ENCODE measurements at places on chromosomes 13 and 19.
A peak's percentile ranks its signal among the peaks of the same experiment; 100 is the strongest.

DNA sequence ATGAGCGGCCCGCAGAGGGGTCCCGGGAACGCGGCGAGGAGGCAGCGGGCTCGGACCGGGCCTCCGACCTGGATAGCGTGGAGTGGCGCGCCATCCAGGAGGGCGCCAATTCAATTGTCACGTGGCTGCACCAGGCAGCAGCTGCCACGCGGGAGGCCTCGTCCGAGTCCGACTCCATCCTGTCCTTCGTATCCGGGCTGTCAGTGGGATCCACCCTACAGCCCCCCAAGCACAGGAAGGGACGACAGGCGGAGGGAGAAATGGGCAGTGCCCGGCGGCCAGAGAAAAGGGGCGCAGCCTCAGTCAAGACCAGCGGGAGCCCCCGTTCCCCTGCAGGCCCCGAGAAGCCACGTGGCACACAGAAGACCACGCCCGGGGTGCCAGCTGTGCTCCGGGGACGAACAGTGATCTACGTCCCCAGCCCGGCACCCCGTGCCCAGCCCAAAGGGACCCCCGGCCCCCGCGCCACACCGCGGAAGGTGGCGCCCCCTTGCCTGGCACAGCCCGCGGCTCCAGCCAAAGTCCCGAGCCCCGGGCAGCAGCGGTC is 10.7 kb downstream of the C19orf25 start:
- no peak for DNase-seq

DNA sequence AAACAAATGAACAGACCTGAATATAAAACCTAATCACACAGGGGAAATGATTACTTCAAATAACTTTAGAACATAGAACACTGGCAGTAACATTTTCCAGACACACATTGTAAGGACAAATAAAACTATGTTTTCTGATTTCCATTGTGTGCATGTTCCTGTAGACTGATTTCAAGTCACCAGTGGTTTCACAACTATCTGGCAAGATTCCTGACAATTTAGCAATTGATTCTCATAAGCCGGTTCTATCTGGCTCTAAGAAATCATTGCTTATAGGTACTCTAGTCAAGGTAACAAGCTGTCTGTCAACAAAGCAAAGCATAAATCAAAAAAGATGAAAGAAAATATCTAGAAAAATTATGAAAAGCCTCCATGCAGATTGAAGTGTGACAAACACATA is 19.6 kb upstream of the PCCA start:
- no peak for DNase-seq

DNA sequence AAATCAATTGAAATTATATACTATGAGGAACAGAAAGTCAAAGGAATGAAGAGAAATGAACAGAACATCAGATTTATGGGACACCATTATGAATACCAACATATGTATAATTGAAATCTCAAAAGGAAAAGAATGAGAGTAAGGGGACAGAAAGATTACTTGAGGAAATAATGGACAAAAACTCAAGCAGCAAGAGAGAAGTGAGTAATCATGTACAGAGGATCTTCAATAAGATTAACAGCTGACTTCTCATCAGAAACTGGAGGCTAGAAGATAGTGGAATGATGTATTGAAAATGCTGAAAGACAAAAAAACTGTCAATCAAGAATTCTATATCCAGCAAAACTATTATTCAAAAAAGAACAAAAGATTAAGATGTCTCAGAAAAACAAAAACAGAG is 10.4 kb downstream of the MTUS2 start:
- DNase-seq, result no peak

- peak; percentile 77 for DNase-seq
Measured at GRCh38 chr19:33430674-33431277, 57.3 kb downstream of the CEBPG start.

- no peak for DNase-seq
Measured at GRCh38 chr13:101875717-101876393, 423.4 kb downstream of the ITGBL1 start.

GRCh38 chr19:39410831-39411080 is 1.7 kb upstream of the PLEKHG2 start:
- no peak for DNase-seq

DNA sequence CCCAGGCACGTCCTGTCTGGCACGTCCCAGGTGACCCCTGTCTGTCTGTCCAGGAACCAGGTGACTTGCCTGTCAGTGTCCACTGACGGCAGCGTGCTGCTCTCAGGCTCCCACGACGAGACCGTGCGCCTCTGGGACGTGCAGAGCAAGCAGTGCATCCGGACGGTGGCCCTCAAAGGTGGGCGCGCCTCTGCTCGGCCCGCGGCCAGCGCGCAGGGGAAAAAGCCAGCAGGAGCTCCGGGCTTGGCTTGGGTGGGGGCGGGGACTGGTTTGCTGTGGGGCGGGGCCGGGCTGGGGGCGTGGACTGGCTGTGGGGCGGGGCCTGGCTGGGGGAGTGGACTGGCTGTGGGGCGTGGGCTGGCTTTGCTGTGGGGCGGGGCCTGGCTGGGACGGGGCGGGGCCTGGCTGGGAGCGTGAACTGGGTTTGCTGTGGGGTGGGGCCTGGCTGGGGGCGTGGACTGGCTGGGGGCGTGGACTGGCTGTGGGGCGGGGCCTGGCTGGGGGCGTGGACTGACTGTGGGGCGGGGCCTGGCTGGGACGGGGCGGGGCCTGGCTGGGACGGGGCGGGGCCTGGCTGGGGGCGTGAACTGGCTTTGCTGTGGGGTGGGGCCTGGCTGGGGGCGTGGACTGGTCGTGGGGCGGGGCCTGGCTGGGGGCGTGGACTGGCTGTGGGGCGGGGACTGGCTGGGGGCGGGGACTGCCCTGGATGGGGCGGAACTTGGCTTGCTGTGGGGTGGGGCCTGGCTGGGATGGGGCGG is 7.2 kb downstream of the WDR18 start:
- DNase-seq, result peak; percentile 78

DNA sequence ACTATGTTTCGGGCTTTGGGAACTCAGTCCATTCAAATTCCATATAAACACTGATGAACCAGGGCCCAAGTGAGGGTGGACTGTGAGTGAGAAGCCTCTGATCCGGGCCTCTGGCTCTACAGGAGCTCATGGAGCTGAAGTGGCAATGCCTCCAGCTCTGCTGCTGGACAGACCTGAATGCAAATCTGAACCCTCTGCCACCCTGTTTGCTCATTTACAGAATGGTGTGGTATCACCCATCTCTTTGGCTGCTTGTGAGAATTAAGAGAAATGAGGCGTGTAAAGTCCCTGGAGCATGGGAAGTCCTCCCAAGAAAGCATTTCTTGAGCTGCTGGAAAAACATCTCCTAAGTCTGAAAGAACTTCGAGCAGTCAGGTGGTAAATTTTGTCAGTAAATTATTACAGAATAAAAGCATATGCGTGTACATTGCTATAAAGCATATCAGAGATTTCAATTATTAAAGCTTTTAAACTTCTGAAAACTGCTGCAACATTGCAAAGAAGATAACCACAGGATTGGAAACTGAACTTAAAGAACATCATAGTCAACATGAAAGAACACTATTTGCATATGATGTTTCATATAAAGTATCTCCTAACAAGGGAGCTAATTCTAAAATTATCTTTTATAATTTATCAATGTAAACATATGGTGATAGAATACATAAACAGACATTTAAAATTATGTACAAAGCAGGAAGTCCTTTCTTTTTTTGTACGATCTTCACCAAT is 369.0 kb downstream of the UQCRFS1 start:
- no peak for DNase-seq

DNA sequence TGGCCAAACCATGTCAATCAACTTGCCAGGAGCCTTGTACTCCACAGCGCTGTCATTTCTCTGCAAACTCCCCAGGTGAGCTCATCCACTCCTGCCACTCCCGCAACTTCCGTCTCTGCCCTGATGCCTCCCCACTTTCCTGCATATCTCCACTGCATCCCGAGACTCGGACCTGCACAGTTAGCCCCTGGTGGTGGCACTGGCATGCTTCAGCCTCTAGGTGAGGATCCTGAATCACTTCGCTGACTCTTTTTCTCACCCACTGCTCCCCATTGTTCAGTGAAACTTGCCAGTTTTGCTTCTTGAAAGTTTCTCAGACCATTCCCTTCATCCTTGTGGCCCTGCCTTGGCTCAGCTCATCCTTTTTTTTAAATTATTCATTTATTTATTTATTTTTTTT is 3.4 kb upstream of the CTU1 start:
- no peak for DNase-seq

- no peak for DNase-seq
Measured at GRCh38 chr19:17025991-17026658, 485 bp downstream of the CPAMD8 start.

GRCh38 chr19:30107251-30107650 is 165.2 kb downstream of the URI1 start:
- no peak for DNase-seq

DNA sequence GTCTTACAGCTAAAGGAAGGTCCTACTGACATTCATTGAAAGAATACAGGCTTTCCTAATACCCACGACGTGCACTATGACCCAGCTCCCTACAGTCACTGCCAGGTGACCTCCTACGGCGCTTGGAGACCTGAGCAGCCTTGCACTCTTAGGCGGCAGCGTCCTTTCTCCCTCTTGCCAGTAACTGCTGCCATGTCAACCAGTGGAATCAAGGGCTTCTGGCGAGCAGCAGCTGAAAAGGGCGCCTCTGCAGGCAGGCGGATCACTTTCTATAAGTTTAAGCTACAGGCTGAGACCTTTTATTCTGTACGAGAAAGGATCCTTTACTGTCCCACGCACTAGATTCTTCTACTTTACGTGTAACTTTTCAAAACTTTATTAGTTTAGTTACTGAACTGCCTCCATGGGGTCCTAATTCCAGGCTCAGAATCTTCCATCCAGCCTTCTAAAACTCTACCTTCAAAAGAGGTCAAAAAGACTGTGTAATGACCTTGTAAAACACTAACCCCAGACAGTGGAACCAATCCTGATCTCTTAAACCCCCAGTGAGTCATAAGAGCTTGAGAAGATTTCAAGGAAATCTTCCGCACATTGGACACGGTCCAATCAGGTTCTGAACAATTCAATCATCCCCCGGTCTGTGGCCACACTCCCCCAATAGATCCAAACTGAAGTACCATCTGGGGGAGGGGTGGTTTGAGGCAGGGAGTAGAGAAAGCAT is 1.9 kb downstream of the KCTD12 start:
- no peak for DNase-seq

DNA sequence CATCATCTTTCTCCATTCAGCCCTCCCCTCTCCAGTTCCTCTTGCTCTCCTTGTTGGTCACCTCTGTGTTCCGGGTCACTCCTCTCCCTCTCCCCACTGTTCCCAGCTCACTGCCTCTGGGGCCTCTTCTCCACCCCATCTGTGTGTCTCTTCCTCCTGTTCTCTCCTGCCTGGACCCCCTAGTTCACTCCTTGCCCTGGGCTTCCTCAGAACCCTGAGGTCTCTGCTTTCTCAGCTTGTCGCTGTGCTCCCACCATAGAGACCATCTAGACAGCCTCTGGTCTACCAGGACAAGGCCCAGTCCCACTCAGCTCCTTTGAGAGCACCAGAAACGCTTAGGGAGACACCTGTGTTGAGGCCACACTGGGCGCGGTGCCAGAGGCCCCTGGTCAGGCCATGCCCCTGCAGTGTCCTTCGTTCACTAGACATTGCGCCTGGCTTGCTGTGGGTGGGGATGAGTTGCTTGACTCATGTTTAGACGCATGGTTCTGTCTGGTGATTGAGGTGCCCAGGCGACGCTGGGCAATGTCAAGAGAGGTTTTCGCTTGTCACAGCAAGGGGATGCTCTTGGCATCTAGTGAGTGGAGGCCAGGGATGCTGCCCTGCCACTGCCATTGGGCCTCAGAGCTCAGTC is 4.8 kb downstream of the LENG9 start:
- DNase-seq, result no peak

DNA sequence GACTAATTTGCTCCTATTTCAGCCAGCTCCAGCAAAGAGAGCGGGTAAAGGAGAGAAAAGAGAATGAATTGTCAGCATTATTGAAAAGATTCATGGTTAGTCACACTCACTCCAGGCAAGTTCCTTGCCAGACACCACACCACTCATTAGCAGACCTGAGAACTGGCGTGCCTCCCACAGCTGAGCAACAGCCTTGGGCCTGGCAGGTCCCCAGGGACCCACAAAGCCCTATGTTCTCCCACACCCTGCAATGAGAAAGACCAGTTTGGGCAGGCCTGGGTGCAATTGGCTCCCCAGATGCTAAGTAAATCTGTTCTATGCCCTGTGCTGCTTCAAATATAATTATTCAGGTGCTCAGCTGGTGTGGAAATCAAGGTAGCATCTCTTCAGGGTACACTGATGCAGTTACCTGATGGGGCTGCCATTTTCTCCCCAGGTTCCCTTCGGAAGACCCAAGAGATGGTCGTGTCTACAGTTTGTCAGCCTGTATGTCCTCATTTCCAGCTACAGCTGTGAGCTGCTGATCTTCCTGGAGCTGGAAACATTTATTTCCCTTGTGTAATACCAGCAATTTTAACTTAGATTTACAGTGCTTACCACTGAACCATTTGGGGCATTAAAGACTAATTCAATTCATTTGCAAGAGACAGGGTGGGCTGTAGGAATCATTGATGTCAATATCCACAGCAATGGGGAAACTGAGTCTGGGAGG is 405.0 kb downstream of the COG6 start:
- peak; percentile 38 for DNase-seq

DNA sequence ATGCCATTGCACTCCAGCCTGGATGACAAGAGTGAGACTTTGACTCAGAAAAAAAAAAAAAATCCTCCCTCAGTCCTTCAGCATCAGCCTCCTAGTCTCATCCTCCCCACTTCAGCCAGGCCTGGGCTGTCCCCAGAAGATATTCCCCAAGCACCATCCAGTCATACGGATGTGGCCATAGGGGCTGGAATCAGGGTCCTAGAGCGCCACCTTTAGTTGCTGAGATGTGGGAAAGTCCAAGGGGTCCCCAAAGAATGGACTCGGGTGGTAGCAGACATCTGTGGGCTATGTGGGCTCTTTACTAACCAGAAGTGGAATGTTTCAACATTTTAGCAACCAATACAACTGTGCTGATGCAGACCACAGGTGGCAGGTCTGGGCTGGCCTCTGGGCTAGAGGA is 3.1 kb upstream of the TYROBP start:
- peak; percentile 5 for DNase-seq

- DNase-seq, result no peak
Measured at GRCh38 chr19:10717054-10717355, 874 bp upstream of the DNM2 start.

GRCh38 chr19:16920816-16921529 is 32.2 kb downstream of the F2RL3 start:
- no peak for DNase-seq

- DNase-seq, result no peak
Measured at GRCh38 chr19:27993619-27994570, 1219.1 kb downstream of the UQCRFS1 start.

DNA sequence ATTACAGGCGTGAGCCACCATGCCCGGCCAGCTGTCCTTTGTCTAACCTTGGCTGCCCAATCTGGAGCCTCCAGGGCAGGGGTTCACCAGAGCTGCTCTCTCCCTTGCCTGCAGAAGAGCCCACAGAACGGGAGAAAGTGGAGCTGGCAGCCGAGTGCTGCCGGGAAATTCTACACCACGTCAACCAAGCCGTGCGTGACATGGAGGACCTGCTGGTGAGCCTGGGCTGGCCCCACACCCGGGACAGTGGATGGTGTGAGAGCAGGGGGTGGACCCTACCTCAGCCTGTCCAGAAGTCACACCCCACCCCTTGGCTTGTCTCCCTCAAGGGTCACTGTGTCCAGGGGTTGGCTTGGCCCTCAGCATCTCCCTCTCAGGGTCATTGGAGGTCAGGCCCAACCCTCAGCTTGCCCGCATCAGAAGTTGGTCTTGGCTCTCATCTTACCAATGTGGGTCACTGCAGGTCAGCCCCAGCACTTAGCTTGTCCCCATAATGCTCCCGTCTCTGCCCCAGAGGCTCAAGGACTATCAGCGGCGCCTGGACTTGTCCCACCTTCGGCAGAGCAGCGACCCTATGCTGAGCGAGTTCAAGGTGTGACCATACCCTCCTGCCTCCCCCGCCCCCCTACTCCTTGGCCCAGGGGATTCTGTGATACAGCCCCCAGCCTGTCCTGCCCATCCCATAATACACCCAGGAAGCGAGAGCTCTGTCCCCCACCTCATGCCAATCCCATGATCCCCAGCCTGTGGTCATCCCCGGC is 20.4 kb downstream of the ARHGEF1 start:
- DNase-seq, result no peak

All from GM20000 (cell line).